ENCODE measurements at places on chromosomes 13 and 19.

- peaks cover 3% of the 10 kb centered on the region for H3K36me3 ChIP-seq
- peaks cover 24% of the 10 kb centered on the region for H3K4me1 ChIP-seq
- no peaks in the 10 kb centered on the region for H3K27me3 ChIP-seq
Measured at GRCh38 chr19:48955308-48955958, 758 bp downstream of the BAX start.

GRCh38 chr13:104954210-104954609 is 1581.3 kb downstream of the EFNB2 start:
- no peaks in the 10 kb centered on the region for H3K36me3 ChIP-seq
- no peaks in the 10 kb centered on the region for H3K27me3 ChIP-seq
- H3K4me3 ChIP-seq, result no peak overlapping the region
- no peak overlapping the region for H3K27ac ChIP-seq
- no peaks in the 10 kb centered on the region for H3K4me1 ChIP-seq

DNA sequence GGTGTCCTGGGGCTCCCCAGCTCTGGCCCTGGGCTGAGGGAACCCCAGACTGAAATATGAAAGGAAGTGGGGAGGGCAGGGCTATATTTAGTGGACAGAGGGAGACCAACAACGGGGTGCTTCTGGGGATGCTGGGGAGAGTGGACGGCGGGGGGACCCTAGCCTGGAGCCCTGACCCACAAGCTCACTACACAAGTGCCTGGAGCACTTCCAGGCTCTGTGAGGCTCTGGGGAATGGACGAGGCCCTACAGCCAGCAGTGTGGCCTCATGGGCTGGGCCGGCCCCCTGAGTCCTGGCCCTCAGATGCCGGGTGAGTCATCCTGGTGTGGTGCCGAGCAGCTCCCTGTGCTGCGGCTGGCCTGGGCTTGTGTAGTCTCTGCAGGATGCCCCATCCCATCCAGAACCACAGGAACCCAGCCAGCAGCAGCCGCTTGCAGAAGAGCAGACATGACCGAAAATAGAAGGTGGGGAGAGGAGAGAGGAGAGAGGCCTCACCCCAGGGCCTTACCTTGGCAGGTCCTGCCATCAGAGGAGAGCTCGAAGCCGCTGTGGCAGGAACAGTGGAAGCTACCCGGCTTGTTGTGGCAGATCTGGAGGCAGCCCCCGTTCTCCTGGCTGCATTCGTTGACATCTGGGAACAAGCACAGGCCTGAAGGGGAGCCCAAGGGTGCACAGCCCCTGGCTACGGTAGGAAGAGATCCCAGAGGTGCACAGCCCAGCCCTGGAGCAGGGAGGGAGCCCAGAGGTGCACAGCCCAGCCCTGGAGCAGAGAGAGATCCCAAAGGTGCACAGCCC is 26.1 kb downstream of the GAS6 start:
- H3K27ac ChIP-seq, result peak overlapping the region; percentile 97
- peaks cover 55% of the 10 kb centered on the region for H3K4me1 ChIP-seq
- H3K4me3 ChIP-seq, result peak overlapping the region; percentile 49
- peaks cover 38% of the 10 kb centered on the region for H3K36me3 ChIP-seq
- DNase-seq, result peak; percentile 96

DNA sequence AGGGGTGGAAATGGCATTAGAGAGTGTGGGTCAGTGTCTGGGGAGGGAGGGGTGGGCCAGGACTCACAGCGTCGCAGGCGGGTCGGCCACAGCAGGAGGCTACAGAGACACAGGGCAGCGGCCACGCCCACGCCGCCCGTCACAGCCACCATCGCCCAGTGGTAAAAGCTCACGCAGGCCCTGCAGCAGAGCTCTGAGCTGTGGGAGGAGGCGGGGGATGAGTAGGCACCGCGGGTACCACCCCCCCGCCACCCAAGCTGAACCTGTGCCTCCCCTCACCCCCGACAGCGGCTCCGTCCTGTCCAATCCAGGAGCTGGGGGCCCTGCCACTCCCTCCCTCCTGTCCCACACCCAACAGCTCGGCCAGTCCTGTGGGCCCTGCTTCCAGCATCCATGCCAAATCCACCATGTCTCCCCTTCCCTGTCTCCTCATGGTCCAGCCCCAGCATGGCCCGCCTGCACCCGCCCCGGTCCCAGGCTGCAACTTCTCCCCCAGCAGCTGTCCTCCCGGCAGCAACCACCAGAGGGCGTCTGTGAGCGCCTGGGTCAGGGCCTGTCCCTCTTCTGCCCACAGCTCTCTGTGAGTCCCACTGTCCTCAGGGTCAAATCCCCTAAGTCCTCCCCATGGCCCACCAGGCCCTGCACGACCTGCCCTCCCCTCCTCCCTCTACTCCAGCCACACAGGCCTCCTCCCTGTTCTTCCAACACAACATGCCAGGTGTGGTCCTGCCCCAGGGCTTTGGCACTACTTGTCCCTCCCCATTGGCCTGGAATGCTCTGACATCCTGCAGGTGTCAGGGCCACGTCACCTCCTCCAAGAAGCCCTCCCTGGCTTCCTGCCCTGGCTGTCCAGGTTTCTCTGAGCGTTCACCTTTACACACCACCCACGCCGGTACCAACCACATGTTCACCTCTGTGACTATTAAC is 6.0 kb downstream of the TEKTIP1 start:
- no peaks in the 10 kb centered on the region for H3K27me3 ChIP-seq
- H3K4me3 ChIP-seq, result no peak overlapping the region
- peaks cover 11% of the 10 kb centered on the region for H3K4me1 ChIP-seq
- peak; percentile 71 for DNase-seq

DNA sequence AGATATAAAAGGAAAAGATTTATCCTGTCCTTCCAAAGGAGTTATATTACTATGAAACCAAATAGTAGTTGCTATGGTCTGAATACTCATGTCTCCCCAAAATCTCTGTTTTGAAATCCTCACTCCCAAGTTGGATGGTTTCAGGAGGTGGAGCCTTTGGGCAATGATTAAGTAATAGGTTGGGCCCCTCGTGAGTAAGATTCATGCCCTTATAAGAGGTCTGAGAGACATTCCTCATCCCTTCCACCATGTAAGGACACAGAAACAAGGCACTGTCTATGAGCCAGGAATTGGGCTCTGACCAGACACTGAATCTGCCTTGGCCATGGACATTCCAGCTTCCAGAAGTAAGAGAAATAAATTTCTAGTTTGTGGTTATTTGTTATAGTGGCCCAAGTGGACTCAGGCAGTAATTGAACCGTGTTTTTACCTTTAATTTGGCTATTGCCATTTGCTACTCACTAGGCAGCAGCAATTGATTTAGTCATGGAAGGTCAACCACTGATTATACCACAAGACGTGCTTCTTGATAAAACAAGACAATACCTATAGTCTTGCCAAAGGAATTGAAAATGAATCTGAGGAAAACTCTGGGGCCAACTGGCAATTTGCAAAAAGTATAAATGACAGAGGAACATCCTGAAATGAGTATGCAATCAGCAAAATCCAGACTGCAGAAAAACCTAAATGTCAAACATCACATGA is 717.4 kb upstream of the SPRY2 start:
- H3K36me3 ChIP-seq, result no peaks in the 10 kb centered on the region
- no peaks in the 10 kb centered on the region for H3K4me1 ChIP-seq
- no peak overlapping the region for H3K4me3 ChIP-seq
- no peaks in the 10 kb centered on the region for H3K27me3 ChIP-seq
- H3K27ac ChIP-seq, result no peak overlapping the region

DNA sequence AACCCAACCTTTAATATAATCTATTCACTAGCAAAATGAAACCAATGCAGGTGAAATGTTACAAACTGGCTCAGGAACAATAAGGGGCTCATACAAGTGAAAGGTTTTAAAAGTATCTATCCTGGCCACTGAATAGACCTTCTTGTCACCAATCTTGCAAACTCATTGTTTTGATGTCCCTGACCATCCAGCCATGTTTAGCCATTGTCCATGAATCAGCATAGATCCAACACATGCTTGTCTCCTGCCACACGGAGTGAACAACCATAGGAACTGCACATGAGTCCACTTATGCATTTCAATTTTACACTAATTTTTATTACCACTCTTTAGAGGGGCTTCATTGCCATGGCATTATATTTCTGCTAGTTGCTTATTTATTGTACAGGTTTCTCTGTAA is 331.4 kb downstream of the GPC5 start:
- no peaks in the 10 kb centered on the region for H3K27me3 ChIP-seq
- no peaks in the 10 kb centered on the region for H3K36me3 ChIP-seq
- no peaks in the 10 kb centered on the region for H3K4me1 ChIP-seq
- no peak overlapping the region for H3K4me3 ChIP-seq

DNA sequence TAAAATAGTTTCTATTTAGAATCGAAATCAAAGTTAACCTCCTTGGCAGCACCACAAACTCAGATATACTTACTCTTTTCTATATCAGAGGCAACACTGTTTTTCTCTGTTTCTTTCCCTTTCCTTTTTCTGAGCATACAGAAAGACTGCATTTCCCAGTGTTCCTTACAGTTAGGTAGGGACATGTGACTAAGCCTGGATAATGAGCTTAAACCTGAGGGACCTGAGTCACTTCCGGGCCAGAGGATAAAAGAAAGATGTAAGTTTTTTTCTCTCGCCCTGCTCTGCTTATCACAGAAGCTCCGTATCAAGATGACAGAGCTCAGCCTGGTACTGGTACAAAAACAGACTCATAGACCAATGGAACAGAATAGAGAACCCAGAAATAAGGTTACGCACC is 531.9 kb downstream of the KLF12 start:
- no peaks in the 10 kb centered on the region for H3K4me1 ChIP-seq
- H3K4me3 ChIP-seq, result no peak overlapping the region
- H3K36me3 ChIP-seq, result no peaks in the 10 kb centered on the region

DNA sequence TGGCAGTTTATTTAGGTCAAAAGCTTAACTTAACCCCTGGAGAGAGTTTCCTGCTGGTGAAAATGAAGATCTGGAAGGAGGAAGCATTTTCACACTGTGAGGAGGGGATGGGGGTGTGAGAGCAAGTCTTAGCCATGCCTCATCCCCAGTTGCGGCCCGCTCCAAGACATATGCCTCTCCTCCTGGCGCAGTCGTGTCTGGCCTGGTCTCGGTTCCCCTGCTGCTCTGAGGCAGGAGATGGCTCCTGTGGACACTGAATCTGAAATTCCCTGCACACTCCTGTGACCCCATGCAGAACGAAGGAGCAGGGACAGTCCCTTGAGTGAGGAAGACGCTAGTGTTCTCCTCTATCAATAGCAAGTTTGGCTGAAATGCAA is 360 bp upstream of the ZNF69 start:
- H3K4me3 ChIP-seq, result peak overlapping the region; percentile 87
- H3K27me3 ChIP-seq, result no peaks in the 10 kb centered on the region
- DNase-seq, result no peak
- H3K27ac ChIP-seq, result peak overlapping the region; percentile 90
- peaks cover 19% of the 10 kb centered on the region for H3K4me1 ChIP-seq

DNA sequence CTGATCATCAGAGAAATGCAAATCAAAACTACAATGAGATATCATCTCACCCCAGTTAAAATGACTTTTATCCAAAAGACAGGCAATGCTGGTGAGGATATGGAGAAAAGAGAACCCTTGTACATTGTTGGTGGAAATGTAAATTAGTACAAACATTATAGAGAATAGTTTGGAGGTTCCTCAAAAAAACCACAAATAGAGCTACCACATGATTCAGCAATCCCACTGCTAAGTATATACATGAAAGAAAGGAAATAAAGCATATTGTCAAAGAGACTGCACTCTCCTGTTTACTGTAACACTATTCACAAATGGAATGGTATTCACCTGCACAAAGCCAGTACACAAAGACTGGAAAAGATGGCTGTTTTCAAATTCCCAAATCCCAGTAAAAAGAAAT is 1233.7 kb downstream of the PCDH17 start:
- H3K27me3 ChIP-seq, result no peaks in the 10 kb centered on the region
- no peak overlapping the region for H3K27ac ChIP-seq
- H3K36me3 ChIP-seq, result no peaks in the 10 kb centered on the region
- no peak for DNase-seq

- H3K4me3 ChIP-seq, result no peak overlapping the region
- H3K27ac ChIP-seq, result no peak overlapping the region
- H3K36me3 ChIP-seq, result no peaks in the 10 kb centered on the region
Measured at GRCh38 chr19:469833-470232, 9.0 kb upstream of the SHC2 start.

DNA sequence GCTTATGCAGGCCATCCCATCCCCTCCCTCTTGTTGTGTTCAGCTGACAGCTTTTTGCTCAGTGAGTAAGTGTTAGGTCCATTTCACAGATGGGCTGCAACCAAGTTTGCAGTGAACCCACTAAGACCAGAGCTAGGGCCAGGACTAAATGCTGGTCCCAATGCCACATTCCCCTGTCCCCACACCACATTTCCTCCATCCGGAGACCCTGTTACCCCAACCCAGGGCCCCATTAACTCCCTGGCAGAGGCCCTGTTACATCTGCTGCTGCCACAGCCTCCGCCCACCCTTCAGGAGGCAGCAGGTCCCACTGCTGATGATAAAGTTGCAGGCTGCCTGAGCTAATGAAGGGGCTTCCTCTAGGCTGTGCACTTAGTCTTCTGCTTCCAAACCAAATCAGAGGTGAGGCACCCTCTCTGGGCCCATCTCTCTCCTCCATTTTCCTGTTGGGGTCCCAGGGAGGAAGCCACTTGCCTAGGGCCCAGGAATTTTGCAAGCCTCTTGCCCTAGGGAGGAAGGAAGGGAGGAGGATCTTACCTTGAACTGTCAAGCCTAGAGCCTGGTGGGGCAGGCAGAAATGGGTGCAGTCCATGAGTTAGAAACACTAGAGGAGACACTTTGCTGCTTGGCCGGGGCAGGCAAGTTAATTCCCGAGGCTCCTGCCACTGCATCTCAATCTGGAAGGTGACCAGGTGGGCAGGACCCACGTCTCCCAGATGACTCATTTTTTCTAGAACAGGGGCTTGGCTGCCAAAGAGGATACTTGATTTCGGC is 3.4 kb upstream of the USF2 start:
- peaks cover 1% of the 10 kb centered on the region for H3K36me3 ChIP-seq
- DNase-seq, result no peak
- H3K27ac ChIP-seq, result peak overlapping the region; percentile 99
- no peak overlapping the region for H3K4me3 ChIP-seq
- H3K4me1 ChIP-seq, result peaks cover 62% of the 10 kb centered on the region
- H3K27me3 ChIP-seq, result no peaks in the 10 kb centered on the region

GRCh38 chr13:26895081-26895807 is 134.7 kb upstream of the GPR12 start:
- no peak overlapping the region for H3K4me3 ChIP-seq
- no peaks in the 10 kb centered on the region for H3K4me1 ChIP-seq
- H3K27me3 ChIP-seq, result peaks cover 72% of the 10 kb centered on the region
- no peak for DNase-seq
- H3K36me3 ChIP-seq, result no peaks in the 10 kb centered on the region

GRCh38 chr13:43686557-43686956 is 100.2 kb downstream of the ENOX1 start:
- H3K4me1 ChIP-seq, result peaks cover 67% of the 10 kb centered on the region
- no peak overlapping the region for H3K4me3 ChIP-seq
- H3K36me3 ChIP-seq, result no peaks in the 10 kb centered on the region
- H3K27ac ChIP-seq, result peak overlapping the region; percentile 34
- H3K27me3 ChIP-seq, result no peaks in the 10 kb centered on the region

- no peak for DNase-seq
- H3K4me3 ChIP-seq, result no peak overlapping the region
- H3K27ac ChIP-seq, result no peak overlapping the region
Measured at GRCh38 chr13:64723724-64724123, 2506.4 kb downstream of the PCDH9 start.

GRCh38 chr19:54436031-54436523 is 12.9 kb upstream of the LENG8 start:
- no peak for DNase-seq
- no peaks in the 10 kb centered on the region for H3K36me3 ChIP-seq
